ENCODE measurements at places on chromosomes 4 and X. TPM values are rescaled to one million over a fixed set of nuclear protein-coding genes. Genes with fewer than 3 reads are reported as not detected.
A peak's percentile ranks its signal among the peaks of the same experiment; 100 is the strongest.

Gene F11
- total RNA-seq = not detected

Gene SPON2
- total RNA-seq = 21.6 TPM

Gene ALAS2
- total RNA-seq = not detected

Gene MOSPD2
- total RNA-seq = 15.3 TPM

DNA sequence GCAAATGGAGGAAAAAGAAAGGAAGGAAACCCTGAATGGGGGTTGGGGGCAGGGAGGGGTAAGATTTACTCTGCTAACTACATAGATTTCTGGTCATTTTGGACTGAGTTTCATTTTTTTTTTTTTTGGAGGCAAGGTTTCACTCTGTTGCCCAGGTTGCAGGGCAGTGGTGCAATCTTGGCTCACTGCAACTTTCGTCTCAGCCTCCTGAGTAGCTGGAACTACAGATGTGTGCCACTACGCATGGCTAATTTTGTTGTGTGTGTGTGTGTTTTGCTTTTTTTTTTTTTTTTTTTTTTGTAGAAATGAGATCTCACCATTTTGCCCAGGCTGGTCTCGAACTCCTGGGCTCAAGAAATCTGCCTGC is 223.5 kb downstream of the APBB2 start:
- DNase-seq = no peak

- DNase-seq = no peak
Observed at GRCh38 chr4:86398187-86398586, 38.3 kb upstream of the MAPK10 start.

DNA sequence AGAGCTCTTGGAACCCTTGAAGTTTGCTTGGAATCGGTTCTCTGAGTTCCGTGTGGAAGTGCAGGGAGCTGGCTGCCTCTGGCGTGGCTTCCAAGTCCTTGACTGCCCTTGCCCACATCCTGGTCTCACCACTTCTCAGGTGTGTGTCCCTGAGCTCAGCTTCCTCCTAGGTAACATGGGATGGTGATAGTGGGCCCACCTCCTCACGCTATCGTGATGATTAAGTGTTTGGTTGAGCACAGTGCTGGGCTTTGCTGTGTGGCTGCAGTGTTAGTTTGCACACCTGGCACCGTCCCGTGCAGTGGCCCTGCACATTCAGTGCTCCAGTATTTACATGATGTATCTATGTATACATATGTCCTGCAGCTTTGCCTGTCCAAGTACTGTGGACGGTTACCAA is 81.5 kb downstream of the CLDN34 start:
- no peak for DNase-seq

- DNase-seq = no peak
Observed at GRCh38 chr4:150323406-150324325, 245.4 kb downstream of the DCLK2 start.

- DNase-seq = no peak
Observed at GRCh38 chr4:5709207-5709575, 832 bp upstream of the EVC2 start.

GRCh38 chr4:56757821-56758411 is 63.6 kb downstream of the SPINK2 start:
- peak; percentile 91 for DNase-seq

- DNase-seq = peak; percentile 87
Observed at GRCh38 chr4:42519803-42520417, 122.6 kb downstream of the SHISA3 start.

- DNase-seq = no peak
Observed at GRCh38 chr4:142559986-142560385, 286.1 kb downstream of the INPP4B start.

DNA sequence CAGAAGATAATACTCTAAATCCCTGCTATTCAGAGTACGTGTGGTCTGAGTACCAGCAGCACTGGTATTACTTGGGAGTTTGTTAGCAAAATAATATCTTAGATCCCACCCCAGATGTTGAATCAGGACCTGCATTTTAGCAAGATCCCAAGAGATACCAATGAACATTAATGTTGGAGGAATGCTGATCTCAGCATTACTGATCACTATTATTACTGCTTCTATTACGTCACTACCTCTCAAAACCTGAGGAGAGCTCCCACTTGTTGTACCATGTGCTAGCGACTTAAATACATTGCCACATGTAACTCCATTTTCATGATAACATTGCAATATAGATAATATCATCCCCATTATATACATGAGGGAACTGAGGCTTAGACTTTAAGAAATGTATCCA is 185.2 kb downstream of the SPRY1 start:
- DNase-seq = no peak

All from activated CD4-positive, alpha-beta T cell treated with anti-CD3 and anti-CD28 coated beads, Interleukin-2, amount 10 ng/mL, durations not matched to agents 24 days and 14 days (primary cell).